NCI-H1048 (cell line): ENCODE measurements at places on chromosomes 7 and 10.
A peak's percentile ranks its signal among the peaks of the same experiment; 100 is the strongest.

DNA sequence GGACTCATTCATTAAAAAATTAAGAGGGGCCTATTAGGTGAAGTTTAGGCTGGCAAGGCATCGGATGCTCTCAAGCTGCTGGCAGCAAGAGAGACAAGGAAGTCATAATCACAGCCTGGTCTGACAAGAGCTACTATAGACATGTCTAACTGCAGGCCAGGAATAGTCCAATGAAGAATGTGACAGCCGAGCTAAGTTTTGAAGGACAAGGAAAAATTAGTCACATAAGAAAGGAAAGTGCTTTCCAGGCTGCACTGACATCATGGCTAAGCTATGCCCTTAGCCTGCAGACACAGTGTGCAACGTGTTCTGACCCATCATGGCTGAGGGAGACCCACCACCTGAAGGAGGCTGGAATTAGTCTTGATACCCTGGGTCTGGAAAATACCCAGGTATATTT, 281.1 kb downstream of the PLXNA4 start:
- DNase-seq: no peak

- DNase-seq: no peak
Measured at GRCh38 chr10:99595770-99596465, 24.3 kb downstream of the SLC25A28 start.

DNA sequence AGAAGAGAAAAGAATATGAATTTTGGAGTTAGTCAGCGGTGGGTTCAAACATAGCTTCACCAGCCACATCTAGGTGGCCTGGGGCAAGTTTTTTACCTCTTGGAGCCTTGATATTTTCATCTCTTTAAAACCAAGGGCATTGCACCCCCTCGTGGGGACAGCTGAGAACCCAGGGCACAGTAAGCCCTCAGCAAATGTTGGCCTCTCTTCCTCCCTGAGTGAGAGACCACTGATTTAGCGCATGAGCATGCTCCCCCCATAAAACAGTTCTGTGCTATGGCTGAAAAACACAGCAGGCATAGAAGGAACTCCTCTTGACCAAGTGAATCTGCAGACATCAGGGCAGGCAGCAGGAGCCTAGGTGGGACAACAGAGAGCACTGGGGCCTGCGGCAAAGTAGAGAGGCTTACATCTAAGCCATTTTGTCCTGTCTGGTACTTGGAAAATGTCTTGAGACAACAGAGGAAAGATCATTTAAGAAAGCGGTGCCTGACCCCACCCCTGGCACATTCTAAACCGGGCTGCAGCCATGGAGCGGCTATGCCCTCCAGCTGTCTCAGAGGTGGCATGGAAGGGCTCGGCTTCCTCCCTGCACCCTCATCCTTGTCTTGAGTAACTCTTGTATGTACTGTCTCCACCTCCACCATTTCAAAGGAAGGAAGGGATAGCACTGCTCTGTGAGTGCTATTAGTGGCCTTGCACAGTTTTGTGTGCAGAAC, 94.7 kb downstream of the ARHGAP22 start:
- DNase-seq: no peak

DNA sequence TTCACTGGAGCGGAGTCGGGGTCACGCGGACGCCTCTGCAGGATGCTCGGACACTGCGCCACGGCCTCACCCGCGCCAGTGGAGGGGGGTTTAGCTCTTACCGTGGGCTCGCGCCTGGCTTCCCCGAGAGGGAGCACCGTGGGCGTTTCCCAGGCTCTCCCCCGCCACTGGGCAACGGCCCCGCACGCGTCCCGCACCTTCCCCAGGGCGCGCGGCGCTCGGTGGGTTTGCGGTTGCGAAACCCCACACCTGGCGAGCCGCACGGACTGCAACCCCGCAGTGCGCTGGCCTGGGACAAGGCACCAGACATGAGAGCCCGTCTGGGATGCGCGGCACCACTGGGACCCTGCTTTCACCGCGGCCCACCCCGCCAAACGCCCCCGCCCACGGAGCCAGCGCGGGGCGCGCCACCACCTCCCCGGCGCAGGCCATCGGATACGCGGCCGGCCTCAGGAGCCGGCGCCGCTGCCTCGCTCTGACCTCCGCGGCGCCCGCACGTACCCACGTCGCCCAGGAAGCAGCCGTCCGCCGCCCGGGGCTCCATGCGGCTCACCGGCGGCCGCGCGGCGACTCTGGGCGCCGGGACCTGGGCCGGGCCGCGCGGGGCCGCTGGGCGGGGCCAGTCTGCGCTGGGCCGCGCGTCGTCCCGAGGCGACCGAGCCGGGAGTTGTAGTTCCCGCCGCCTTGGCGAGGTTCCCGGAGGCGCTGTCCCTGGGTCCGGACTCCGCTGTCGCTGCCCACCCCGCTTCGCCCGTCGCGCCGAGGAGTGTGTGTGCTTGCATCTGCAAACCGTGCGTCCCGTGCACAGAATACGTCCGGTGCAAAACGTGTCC, at the start of gene ASB13:
Gene ASB13, minus strand, starts transcription at position 588 of the 833 bp plus-strand sequence. Its CDS starts 44 bp downstream, at position 544.
- DNase-seq: peak; percentile 6

DNA sequence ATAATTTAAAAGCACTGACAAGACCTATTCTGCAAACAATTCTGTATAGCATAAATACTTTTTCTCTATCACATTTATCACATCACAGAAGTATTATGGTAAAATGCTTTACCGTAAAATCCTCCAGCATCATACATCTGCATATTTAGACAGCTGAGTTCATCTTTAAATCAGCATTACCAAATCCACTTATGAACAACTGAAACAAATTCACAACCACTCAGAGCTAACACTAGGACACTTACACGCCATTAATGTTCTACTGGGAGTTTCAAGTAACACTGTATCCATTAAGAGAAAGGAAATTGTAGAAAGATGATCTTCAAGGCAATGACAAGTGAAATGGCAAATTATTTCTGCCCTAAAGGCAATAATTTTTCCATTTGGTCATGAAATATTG, 105.7 kb upstream of the DKK1 start:
- no peak for DNase-seq

DNA sequence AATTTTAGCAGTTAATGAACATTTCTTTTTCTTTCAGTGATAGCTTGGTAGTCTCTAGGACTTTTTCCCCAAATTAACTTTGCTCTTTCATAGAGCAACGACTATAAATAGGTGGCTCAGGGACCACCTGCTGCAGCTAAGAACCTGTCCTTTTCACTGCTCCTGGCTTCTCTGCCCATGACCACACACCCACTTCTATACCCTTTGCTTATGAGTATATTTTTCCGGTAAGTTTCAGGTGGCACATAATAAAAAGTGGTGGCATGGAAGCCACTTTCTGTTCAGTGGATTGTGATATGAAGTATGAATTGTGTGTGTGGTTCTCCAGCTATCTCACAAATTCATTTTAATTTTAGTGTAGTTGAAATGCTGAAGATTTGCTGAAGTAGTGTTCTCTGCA, 1.2 kb downstream of the ING3 start:
- no peak for DNase-seq

GRCh38 chr7:73466112-73466511, 32.5 kb downstream of the FZD9 start:
- DNase-seq: no peak

DNA sequence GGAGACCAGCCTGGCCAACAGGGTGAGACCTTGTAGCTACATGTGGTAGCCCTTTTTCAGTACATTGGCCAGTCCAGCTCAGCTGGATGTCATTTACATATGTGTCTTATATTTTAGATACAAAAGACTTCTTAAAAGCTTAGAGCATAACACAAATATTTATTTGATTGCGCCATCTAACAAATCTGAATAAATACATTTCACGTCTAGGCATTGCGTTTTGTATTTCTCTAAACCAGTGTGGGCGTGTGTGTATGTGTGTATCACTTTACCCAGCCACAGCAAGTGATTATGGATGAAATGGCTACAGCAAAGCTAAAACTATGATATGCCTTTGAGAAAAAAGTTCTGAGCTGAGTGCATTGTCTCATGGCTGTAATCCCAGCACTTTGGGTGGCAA, 14.0 kb downstream of the RABGEF1 start:
- no peak for DNase-seq
